ENCODE measurements at places on chromosomes 16 and 17.

DNA sequence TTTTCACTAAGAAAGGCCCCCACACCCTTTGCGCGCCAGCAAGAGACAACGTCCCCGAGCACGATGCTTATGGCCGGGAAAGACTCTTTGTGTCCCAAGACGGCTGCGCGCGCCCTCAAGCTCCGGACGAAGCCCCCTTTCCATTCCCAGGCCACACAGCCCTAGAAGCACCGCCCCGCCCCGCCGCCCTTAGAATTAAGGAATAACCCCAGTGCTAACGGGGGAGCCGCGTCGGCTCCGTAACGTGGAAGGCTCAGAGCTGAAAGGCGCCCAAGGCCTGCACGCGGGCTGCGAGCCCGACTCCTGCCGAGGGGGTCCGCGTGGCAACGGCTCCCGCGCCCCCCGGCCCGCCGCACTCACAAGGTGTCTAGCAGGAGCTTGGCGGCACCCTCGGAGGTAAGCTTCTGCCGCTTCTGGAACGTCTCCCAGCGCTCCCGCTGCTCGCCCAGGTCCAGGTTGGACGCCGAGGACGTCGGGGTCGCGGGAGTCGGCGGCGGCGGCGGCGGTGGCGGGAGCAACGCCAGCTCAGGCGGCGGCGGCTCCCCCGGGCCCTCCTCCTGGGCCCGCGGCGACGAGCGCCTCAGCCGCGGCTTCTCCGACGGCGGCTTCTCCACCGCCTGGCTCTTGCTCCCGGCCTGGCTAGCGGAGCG, 477 bp downstream of the CENPV start:
- DNase-seq: peak; percentile 45

DNA sequence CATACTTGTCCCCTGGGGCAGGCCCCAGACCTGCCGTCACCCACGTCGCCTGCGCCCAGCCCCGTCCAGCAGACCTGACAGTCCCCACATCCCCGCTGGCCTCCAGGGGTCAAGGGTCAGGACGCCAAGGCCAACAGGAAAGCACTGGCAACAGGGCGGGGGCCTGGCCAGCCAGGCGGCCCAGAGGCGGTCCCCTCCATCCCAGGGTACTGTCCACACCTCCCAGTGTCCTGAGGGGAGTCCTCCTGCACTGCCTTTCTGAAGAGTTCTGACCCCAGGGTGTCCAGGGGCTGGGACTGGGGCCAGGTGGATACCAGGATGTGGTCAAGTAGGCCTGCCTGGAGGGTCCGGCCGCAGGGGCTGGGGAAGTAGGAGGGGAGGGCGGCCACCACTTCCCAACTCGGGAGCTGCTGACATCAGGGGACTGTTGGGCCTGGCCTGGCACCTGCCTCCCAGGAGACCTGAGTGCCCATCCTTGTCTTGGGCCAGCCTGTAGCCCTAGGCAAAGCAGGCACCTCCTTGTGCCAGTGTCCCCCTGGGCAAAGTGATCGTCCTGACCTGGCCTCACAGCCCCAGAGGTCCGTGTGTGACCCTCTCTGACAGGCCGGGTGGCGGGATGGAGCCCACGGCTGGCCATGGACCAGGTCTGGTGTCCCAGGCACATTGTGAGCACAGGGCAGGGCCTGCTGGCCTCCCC, 6.7 kb upstream of the AXIN1 start:
- no peak for DNase-seq

DNA sequence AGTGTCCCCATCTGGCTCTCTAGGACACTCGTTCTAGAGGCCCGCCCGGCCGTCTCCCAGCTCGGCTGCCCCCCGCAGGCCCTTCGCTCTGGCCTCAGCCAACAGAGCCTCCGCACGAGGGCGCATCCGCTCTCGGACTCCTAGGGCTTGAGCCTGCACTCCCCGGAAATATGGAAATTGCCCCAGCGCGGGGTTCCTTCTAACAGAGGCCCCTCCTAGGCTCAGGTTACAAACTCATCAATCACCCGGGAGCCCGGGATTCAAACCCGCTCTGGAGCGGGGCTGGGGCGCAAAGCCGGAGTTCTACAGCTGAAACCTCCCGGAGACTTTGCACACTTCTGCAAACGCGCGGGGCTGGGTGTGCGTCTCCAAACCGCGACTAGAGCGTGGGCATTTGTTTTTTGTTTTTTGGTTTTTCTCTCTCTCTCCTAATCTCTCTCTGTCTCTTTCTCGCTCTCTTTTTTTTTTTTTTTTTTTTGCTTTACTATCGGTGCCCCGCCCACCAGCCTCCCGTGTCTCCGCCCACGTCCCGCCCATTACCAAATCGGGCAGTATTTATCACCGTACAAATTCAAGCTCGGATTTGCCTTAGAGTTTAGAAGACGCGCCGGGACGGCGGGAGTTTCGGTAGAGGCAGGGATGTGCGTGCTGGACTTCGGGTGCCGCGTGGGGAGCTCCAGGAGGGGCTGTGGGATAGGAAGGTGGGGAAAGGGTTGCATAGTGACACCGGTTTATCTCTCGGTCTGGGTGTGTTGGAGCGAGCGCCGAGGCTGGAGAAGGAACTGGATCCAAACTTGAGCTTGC, 2.4 kb upstream of the FOXL1 start:
- DNase-seq: peak; percentile 98

- DNase-seq: no peak
These were observed 132.9 kb upstream of the ANKFN1 start for GRCh38 chr17:56020369-56020768.

- no peak for DNase-seq
These were observed 29.3 kb downstream of the MAPT start for GRCh38 chr17:45923511-45924268.

DNA sequence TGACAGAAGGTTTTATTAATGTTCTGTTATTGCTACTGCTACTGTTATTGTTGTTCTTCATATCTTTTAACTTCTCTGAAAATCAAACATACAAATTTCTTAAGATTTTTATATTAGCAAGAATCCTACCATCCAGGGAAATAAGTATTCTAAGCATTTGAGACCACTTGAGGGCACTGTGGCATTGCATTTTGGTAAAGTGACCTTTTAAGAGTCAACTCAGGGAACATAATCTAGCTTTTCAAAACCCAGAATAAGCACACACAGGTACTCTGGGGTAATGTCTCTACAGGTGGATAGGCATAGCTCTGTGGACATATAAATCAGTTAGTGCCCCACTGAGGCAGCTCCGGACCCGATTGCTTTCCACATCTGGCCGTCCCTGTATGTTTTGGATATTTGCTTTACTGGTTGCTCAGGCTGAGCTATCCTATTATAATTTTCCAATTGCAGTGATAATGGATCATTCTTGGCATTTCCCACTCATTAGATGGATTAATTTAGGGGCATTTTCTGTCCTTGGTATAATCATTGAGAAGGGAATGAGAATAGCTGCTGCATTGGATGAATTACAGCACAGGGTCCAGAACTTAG, 1425.1 kb upstream of the CDH8 start:
- DNase-seq: peak; percentile 56

DNA sequence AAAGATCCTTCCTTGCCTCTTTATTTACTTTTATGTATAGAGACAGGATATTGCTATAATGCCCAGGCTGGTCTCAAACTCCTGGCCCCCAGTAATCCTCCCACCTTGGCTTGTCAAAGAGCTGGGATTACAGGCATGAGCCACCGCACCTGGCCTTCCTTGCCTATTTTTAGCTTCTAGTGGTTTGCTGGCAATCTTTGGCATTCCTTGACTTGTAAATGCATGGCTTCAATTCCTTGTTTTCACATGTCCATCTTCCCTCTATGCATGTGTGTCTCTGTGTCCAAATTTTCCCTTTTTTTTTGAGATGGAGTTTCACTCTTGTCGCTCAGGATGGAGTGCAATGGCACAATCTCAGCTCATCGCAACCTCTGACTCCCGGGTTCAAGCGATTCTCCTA, 22.5 kb downstream of the HEXIM2 start:
- DNase-seq: no peak

- DNase-seq: no peak
These were observed 151.5 kb downstream of the STX8 start for GRCh38 chr17:9424071-9424640.

DNA sequence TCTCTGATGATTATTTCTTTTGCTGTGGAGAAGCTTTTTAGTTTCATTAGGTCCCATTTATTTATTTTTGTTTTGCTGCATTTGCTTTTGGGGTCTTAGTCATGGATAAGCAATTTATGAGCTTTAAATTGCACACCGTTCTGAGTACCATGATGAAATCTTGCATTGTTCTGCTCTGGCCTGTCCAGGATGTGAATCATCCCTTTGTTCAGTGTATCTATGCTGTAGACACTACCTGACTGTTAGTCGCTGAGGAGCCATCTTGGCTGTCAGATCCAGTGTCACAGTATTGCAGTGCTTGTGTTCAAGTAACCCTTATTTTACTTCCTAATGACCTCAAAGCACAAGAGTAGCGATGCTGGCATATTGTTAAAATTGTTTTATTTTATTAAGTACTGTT, 218.0 kb upstream of the CNTNAP4 start:
- DNase-seq: peak; percentile 4

DNA sequence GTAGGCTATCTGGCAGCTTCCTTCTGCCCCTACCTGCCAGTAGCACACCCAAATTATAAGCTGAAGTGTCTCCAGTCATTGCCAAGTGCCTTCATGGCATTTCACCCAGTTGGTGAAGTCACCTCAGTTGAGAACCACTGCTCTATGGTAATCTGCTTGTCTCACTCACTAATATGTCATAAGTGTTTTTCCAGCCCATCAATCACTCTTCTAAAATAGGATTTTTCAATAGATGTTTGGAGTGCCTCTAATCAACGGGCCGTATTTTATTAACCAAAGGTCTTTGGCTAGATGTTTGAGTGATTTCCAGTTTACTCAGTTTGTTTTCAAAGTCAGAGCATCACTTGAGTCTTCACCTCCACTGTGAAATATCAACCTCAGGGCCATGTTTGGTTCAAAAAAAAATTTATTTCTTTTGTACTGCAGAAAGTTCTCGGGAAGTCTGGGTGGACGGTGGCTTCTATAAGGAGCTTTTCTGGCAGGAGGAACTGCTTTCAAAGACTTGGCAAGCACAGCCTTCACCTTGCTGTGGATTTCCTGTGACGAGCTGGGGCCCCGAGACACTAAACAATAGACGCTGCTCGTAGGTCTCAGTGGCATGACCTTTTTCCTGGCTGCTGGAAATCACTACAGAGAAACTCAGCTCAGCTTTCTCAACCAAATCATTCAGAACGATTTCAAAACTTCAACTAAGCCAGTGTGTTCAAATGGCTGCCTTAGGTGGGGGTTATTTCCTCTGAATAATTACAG, 95.2 kb upstream of the FOXF1 start:
- DNase-seq: no peak

GRCh38 chr17:45681706-45682105, 102.4 kb upstream of the CRHR1 start:
- no peak for DNase-seq

DNA sequence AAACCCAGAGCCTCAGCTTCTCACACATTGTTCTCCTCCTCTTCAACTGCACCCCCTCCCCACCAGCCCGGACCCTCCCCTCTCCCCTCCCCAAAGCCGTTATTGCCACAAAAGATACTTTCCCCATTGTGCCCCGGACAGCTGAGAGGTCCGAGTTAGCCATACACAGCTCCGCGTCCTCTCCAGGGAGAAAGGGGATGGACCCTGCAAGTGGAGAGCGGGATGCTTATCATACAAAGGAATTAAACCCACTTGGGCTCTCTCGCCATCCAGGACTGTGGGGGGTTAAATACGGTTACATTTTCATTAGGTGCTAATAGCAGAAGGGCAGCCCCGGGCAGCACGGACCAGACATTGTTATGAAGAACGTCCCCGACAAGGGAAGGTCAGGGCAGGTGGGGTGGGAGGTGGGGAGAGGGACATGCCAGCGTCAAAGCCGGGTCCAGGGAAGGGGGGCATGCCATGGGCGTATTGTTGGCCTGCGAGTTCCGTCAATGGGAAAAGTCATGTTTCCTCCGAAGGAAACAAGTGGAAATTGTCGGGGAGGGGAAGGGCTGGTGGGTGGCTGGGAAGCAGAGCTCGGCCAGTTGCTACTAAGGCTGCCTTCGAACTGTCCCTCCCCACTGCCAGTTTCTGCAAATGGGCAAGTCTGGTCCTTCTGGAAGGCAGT, 99.1 kb downstream of the SOX9 start:
- DNase-seq: no peak

DNA sequence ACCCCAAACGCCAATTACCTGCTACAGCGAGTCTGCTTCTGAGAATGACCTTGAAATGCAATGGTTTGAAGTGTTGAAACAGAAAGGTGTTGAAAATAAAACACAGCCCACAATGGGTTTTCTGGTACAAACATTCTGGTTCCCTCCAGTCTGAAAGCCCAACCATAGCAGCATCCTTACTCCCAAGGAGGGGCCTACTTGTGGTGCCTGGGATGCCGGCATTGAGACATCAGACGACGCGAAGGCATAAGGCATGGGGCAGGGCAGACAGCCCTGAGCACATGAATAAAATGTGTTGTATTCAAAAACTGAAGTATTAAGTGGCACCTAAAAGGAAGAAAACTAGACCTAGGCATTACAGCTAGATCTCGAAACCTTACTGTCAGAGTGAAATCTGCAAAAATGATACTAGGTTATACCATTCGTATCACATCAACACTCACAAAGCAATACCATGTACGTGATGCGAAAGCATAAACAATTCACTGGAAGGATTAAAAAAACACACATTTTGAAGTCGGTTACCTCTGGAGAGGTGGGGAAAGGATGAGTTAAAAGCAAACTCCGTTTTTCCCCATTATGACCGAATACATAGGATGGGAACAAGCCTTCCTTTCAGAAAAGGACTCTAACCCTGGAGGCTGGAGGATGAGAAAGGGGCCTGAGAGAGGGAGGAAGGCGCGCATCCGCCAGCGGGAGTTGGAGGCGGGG, 702 bp downstream of the NUDT21 start:
- DNase-seq: peak; percentile 14

- DNase-seq: no peak
These were observed 18.5 kb downstream of the CRAMP1 start for GRCh38 chr16:1630450-1631213.

GRCh38 chr16:79798416-79799053, 198.0 kb upstream of the MAF start:
- DNase-seq: no peak

DNA sequence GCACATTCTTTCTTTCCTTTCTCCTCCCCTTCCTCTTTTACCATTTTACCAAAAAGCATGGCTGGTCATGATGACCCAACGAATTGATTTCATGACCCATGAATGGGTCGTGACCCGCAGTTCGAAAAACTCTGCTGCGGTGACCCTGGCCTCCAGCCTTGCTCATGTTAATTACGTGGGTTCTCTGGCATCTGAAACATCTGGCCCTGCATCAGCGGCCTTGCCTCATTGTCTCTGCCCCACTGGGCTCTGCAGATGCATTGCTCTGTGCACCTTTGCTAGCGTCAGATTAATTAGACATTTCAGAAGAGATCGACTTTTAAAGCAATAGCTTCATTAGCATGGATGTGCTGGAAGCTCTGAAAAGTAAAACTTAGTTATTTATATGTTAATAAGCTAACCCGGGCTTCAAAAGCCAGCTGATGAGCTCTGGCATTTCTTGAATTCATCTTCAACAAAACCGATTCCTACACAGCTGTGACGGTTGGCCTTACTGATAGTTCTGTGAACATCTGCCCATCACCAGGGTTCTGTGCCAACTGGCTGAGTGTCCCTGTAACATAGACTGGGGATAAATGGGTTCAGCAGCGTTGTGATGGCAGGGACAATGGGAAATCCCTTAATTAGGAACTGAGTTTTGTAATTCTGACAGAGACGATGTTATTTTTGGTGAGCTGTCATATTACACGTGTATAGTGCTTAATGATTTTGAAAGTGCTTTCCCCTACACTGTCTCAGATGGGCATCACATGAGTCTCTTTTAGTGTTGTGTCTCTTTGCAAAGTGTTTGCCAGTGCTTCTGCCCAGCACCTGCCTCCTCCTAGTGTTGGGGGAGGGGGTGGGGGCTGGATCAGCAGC, 225.9 kb upstream of the EEF2KMT start:
- DNase-seq: no peak

All from fibroblast of skin of right biceps (primary cell).